ENCODE measurements at places on chromosomes 12 and 14. TPM values are rescaled to one million over a fixed set of nuclear protein-coding genes. Genes with fewer than 3 reads are reported as not detected.

GRCh38 chr14:104268295-104268694 lies 129.9 kb downstream of the KIF26A start:
- no peak for DNase-seq

DNA sequence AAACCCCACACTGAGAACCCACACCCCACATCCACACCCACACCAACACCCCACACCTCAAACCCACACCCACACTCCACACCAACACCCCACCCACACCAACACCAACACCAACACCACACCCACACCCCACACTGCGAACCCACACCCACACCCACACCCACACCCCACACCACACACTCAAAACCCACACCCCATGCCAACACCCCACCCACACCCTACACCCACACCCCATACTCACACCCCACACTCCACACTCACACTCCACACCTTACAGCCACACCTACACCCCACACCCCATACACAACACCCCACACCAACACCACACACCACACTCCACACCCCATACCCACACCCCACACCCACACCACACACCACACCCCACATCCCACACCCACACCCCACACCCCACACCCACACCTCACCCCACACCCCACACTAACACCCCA lies 38.0 kb downstream of the TMEM120B start:
- no peak for DNase-seq

DNA sequence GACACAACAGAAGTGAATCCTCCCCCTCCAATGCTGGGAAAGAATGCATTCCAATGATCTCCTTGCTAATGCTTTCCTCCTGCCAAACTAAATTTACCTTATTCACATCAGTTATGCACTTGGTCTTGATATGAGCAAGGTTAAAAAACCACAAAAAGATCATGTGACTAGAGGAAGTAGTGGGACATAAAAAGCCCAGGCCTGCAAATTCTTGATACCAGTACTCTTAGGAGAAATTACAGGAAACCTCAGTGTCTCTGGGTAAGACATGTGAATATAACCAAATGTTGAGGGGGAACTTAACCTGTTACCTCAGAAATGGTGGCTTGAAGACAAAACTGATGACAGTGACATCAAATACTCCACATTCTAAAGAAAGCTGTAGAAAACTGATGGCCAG lies 427.1 kb downstream of the RPS29 start:
- no peak for DNase-seq

- no peak for DNase-seq
Observed at GRCh38 chr14:77206261-77206824, 24.7 kb downstream of the TMEM63C start.

- no peak for DNase-seq
Observed at GRCh38 chr12:53495903-53496751, 3.1 kb downstream of the MAP3K12 start.

DNA sequence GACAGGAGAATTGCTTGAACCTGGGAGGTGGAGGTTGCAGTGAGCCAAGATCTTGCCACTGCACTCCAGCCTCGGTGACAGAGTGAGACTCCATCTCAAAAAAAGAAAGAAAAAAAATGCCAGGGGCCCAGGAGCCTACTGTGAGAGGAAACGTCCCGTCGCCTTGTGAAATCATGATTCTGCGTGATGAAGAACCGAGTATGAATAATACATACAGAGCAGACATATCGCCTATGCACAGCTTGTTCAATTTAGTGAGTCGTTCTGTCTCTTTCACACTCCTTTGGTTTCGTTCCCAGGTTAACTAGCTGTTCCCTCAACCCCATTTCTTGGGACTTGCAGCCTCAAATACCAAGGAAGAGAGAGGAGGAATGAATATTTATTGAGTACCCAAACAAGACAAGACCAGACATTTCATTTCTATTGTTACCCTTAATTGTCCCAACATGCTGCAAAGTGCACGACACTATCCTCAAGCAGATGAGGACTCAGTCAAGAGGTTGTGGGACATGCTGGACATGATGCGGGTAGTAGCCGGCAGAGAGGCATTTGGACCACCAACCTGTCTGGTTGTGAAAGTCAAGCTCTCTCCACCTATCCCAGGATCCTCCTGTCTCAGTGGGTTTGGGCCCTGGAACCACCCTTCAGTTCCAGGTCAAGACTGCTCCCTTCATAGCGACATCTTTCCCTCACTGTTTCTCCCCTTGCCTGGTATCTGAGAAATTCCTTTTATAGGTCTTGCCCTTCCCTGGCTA lies 8.6 kb upstream of the CD27 start:
- DNase-seq, result no peak

DNA sequence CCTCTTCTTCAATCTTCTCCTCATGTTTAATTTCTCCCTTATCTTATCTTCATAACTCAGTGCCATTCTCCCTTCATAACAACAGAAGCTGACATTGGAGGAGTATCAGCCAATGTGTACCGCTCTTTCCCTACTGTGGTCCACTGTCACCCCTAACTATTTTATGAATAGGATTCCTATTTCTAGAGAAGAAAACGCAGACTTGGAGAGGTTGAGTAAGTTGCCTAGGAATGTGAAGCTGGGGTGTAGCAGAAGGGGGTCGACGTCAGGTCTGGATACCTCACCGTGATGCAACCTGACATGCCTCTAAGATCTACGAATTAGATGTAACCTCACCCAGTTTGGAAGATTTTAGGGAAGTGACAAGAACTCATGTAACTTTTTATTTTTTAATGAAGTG lies 17.1 kb downstream of the LMO3 start:
- no peak for DNase-seq

DNA sequence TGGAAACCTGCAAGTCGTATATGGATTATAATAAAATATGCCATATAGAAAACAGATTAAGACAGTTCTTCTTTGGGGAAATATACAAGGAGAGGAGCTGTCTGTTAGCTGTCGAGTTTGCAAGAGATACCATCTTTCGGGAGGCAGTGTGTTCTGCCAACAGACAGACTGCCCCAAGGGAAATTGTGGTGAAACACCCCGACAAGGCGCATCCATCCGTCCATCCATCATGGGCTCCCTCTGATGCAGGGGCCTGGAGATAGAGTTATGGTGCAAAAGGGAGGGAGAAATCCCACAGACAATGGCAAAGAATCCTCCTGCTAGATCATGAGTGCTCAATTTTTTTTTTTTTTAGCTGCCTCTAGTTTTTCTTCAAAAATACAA lies 156.3 kb downstream of the DPF3 start:
- DNase-seq, result no peak

- DNase-seq, result no peak
Observed at GRCh38 chr14:105602243-105602750, 75.9 kb downstream of the TMEM121 start.

GRCh38 chr14:90903101-90903500 lies 86.9 kb upstream of the TTC7B start:
- DNase-seq, result peak; percentile 62

GRCh38 chr12:44930972-44931600 lies 55.0 kb upstream of the NELL2 start:
- peak; percentile 68 for DNase-seq

DNA sequence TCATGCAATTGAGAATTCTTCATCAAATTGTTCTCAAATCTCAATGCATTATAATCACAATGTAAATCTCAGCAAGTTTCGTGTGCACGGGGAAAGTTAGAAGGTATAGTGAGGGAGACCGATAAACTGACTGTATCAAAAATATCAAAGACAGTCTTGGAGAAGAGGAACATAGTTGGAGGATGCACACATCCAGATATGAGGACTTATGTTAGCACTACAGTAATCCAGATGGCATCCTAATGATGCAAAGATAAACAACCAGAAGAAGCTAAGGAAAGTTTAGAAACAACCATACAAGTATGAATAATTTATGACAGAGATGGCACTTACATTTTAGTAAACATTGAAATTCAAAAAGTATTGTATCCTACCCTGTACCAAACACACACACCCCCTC lies 760.1 kb downstream of the RPS29 start:
- no peak for DNase-seq

DNA sequence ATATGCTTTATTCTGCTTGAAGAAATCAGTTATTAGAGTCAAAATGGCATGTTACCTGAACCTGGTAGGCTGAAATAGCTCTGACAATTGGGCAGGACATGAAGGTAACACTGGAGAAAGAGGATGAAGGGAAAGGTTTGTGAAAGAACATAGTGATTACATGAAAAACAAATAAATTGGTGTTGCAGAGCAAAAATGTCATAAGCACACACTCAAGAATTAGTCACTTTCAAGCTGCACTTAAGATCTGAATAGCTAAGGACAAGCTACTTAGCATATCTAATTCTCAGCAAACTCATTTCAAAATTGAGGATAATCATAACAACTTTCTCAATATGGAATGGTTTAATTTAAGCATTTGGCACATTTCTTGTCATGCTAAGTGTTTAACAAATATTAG lies 1398.0 kb upstream of the FLRT2 start:
- DNase-seq, result no peak

DNA sequence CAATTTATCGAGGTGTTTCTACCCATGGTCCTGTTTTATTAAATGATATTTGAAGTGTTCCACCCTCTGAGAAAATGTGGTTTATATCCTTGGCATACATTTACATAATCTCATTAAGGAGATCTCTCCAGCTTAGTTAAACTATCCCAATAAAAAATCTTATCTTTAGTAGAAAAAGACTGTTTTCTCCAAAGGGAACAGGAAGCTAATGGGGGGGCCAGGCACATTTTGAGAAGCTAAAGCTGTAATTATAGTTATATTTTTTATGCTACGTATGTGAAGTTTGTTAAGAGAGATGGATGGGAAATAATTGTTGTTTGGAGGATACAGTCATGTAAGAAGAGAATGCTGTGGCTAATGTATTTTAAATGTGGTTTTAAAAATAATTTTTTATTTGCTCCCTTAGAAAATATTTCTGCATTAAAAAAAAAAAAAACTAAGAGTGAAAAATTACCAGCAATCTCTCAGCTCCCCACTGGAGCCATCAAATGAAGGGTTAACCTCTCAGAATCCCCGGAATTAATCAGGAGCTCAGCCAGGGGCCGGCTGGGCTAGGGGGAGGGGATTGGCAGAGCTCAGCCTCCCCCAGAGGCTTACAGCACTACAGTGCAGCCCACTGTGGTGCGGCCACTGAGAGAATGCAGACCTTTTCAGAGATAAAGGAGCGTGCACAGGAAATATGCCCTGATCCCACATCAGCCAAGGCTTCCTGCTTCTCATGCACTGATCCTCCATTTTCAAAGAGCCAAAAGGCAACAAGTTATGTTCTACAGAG lies 185.8 kb downstream of the EGLN3 start:
- DNase-seq, result no peak

DNA sequence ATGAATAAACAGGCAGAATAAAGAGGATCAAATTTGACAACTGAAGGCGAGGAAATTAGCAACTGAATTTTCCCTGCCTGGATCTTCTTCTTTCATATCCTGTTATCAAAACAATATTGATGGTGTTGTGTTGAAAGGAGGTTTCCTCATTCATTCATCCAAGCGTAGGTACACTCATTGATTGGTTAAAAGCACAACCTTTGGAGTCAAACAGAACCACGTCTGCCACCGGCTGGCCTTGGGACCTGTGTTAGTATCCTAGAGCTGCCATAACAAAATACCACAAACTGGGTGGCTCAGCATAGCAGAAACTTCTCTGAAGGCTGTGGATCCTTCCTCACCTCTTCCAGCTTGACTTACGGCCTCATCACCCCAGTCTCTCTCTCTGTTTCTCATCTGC lies 268.6 kb upstream of the PWP1 start:
- DNase-seq, result no peak

GRCh38 chr14:24741871-24742270 lies 107.9 kb upstream of the GZMB start:
- no peak for DNase-seq

DNA sequence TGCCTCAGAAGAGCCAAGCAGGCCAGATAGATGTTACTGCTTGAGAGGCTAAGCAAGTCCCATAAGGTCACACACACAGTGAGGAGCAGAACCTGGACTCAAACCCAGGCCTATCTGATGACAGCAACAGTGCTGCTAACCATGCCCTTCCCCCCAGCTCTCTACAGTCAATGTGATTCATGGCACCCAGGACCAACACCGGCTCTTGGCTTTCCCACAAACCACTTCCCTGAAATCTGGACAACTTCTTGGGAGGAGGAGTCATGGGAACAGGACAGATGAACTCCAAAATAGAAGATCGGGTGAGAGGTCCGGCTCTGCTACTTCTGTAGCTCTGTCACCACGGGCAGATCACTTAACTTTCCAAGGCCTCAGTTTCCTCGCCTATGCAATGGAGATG lies 716 bp upstream of the PTGDR start:
- DNase-seq, result no peak

- DNase-seq, result no peak
Observed at GRCh38 chr14:102971314-102971713, 48.9 kb downstream of the AMN start.

GRCh38 chr14:77612011-77612620 lies 4.3 kb downstream of the SPTLC2 start:
- no peak for DNase-seq

GRCh38 chr12:95318071-95318545 lies 100.5 kb downstream of the VEZT start:
- DNase-seq, result no peak

GRCh38 chr12:39830171-39830570 lies 210.6 kb upstream of the ABCD2 start:
- no peak for DNase-seq

DNA sequence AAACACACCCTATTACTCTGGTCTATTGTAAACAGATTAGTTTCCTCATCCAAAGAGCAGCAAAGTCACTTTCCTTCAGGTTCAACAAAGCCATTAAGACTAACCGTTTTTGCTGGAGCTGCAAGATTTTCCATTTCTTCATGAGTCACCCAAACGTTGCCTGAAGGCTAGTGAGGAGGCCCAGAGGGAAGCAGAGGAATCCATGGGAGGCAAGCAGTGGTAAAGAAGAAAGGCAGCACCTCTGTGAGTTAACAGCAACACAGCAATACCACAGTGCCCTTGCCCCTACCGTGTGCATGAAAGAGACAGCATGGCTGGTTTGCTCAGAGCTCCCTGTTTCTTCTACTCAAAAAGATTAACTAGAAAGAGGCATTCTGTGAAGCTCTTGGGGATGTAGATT lies 206.3 kb downstream of the ACSS3 start:
- DNase-seq, result no peak

GRCh38 chr12:80858356-80858755 lies 79.4 kb downstream of the LIN7A start:
- no peak for DNase-seq

Gene LRP1-AS
- not detected for total RNA-seq

Gene RASSF9
- not detected for total RNA-seq

Gene PPP4R4
- total RNA-seq, result 7.3 TPM

Gene CABP1
- total RNA-seq, result not detected

Gene GLIPR1L1
- not detected for total RNA-seq

Gene CTSG
- not detected for total RNA-seq

Measured in CD4-positive, alpha-beta memory T cell (primary cell).